Naive B cell (primary cell): ENCODE measurements at places on chromosomes 12 and 14. TPM values are rescaled to one million over a fixed set of nuclear protein-coding genes. Genes with fewer than 3 reads are reported as not detected.

DNA sequence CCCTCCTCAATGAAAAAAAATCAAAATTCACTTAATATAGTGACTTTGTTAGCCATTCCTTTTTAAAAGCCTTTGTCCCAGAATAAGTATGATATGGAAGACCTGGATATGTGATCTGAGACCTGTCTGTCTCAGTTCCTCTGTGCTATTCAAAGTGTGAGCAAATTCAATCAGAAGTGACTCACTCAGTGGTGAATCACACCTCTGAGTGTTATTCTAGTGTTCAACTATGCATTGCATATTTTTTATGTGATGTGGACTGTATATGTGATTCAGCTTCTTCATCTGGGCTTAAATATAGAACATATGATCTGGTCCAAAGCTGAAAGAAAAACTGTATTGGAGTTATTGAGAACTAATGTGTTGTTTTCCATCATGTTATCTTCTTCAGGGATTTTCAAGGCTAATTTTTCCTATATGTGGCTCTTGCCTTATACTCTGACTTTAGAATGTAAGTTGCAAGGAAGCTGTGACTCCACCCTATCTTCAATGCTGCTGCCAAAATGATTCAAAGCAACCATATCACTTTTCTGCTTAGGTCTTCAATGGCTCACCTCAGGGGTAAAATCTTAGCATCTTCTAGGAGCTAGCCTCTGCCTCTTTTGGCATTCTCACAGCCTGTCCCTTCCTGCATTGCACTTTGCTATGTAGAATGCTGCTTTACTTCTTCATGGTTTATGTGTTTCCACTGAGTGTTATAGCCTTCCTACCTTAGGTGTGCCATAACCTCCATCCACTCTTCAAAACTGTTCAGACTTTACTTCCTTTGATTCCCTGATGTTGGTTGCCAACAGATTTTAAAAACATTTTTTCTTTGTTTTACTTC is 169.8 kb downstream of the OTOGL start:
- DNase-seq = no peak
- no peaks in the 10 kb centered on the region for H3K4me1 ChIP-seq
- no peak overlapping the region for H3K4me3 ChIP-seq
- H3K36me3 ChIP-seq = no peaks in the 10 kb centered on the region
- peaks cover 7% of the 10 kb centered on the region for H3K27me3 ChIP-seq

GRCh38 chr12:53798575-53798974 is 46.8 kb upstream of the CISTR start:
- peaks cover 74% of the 10 kb centered on the region for H3K27me3 ChIP-seq
- DNase-seq = no peak
- H3K4me3 ChIP-seq = no peak overlapping the region
- no peaks in the 10 kb centered on the region for H3K4me1 ChIP-seq
- H3K36me3 ChIP-seq = no peaks in the 10 kb centered on the region

DNA sequence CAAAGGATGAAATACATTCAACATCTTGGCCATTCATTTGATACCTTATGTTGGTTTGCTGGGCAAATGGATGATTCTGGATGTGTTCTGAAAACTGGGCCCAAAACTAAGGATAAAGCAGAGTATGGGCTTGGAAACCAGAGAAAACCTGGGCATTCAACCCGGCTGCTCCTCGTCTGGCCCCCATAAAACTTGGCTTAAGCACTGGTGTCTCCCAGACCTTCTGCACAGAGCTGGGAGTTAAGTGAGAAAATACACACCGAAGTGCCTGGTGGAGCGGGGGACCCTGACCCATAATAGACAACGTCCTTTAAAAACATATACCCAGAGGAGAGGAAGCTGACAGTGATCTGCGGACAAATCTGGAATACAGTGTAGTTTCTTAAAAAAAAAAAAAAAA is 112.5 kb downstream of the FOXN3 start:
- H3K4me1 ChIP-seq = peaks cover 87% of the 10 kb centered on the region
- DNase-seq = no peak
- H3K27me3 ChIP-seq = no peaks in the 10 kb centered on the region

DNA sequence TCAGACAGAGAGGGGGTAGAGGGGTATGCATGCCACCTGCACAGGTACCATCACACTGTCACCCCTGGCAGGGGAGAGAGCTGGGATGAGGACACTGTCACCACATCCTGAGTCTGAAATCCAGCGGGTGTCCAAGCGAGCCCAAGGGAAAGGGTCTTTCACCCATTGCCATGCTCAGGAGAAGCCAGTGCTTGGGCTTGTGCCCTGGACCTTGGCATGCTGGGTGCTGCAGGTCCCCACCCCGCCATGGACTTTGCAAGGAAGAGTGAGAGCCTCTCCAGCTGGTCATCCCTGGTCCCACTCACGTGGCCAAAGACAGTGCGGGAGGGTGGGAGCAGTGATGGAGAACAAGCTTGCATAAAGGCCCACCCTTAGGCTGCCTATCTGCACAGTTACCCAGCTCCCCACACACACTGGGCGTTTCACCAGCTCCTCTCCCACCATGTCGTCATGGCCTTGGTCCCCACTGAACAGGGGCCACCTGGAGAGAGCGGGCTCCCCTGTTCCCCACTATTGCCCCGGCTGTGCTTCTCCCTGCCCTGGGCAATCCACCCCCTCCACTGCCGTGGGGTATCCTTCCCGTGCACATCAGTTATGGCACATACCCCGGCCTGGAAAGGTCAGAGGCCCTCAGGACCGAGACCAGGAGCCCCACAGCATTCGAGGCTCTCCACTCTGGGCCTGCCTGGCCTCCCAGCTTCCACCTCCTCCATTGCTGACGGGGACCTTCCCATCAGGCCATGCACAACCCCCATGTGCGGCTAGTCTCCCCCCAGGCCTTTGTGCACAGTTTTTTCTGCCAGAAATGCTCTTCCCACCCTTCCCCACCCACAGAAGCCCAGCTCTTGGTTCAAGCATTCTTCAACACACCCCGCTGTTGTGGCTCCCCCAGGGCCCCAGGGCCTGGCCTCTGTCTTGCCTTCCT is 58.6 kb upstream of the BCL11B start:
- no peak for DNase-seq
- peaks cover 26% of the 10 kb centered on the region for H3K27me3 ChIP-seq
- H3K4me3 ChIP-seq = no peak overlapping the region
- H3K27ac ChIP-seq = no peak overlapping the region

- peak; percentile 67 for DNase-seq
- H3K27me3 ChIP-seq = no peaks in the 10 kb centered on the region
- peaks cover 24% of the 10 kb centered on the region for H3K4me1 ChIP-seq
- H3K27ac ChIP-seq = peak within 1 kb of the TSS; percentile 95
- no peaks in the 10 kb centered on the region for H3K36me3 ChIP-seq
- no peak within 1 kb of the TSS for H3K4me3 ChIP-seq
Measured at GRCh38 chr14:23551266-23552028, at the start of gene ZFHX2. Gene ZFHX2 (minus strand): TSS chr14:23551765. CDS start chr14:23535325, 16,440 bp downstream.

DNA sequence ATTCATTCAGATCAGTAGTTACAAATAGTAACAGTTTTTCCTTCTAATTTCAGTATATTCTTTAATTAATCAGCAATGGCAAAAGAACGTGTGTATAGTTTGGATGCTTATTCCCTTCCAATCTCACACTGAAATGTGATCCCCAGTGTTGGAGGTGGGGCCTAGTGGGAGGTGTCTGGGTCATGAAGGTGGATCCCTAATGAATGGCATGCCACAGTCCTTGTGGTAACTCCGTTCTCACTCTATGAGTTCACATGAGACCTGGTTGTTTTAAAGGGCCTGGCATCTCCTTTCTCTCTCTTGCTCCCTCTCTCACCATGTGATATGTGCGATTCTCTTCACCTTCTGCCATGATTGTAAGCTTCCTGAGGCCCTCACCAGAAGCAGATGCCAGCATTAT is 18.9 kb upstream of the SYNDIG1L start:
- DNase-seq = no peak
- H3K4me3 ChIP-seq = no peak overlapping the region
- no peak overlapping the region for H3K27ac ChIP-seq
- peaks cover 3% of the 10 kb centered on the region for H3K36me3 ChIP-seq
- H3K4me1 ChIP-seq = no peaks in the 10 kb centered on the region

The CELA1 gene
- not detected for polyA plus RNA-seq

- H3K4me3 ChIP-seq = no peak overlapping the region
- H3K36me3 ChIP-seq = no peaks in the 10 kb centered on the region
- DNase-seq = no peak
- peaks cover 7% of the 10 kb centered on the region for H3K27me3 ChIP-seq
- H3K27ac ChIP-seq = no peak overlapping the region
Measured at GRCh38 chr12:131057211-131057721, 103.6 kb downstream of the ADGRD1 start.

The ESPL1 gene
- polyA plus RNA-seq = 0.23 TPM

DNA sequence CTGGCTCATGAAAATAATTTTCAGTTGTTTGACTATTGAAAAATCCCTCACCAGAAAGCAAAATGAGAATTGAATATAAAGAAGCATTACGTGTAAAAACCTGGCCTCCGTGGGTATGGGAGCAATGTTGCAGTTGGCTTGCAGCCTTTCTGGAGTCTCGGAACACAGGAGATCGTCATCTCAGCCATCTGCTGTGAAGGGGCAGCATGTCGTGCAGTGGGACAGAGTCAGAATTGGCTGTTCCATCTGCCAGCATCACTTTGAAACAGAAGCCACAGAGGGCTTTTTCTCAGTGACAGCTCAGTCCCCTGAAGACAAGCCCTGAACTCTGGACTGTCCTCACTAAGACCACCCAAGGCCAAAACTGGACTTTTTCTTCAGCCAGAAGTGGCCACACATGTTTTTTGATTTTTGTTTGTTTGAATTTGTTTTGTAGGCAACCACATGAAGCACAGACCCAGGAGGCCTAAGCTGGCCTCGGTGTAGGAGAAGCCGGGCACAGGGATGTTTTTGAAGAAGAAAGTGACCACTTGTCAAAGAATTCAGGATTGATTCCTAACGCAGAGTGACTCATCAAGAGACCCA is 170.8 kb upstream of the DYRK2 start:
- H3K4me1 ChIP-seq = peaks cover 8% of the 10 kb centered on the region
- no peaks in the 10 kb centered on the region for H3K27me3 ChIP-seq
- no peak for DNase-seq
- no peaks in the 10 kb centered on the region for H3K36me3 ChIP-seq

- no peak overlapping the region for H3K27ac ChIP-seq
- no peaks in the 10 kb centered on the region for H3K36me3 ChIP-seq
- no peak for DNase-seq
Measured at GRCh38 chr14:22846811-22847307, 10.5 kb downstream of the MMP14 start.

The RD3L gene
- polyA plus RNA-seq = not detected

The RERG gene
- polyA plus RNA-seq = not detected

The NKX2-1 gene
- not detected for polyA plus RNA-seq

DNA sequence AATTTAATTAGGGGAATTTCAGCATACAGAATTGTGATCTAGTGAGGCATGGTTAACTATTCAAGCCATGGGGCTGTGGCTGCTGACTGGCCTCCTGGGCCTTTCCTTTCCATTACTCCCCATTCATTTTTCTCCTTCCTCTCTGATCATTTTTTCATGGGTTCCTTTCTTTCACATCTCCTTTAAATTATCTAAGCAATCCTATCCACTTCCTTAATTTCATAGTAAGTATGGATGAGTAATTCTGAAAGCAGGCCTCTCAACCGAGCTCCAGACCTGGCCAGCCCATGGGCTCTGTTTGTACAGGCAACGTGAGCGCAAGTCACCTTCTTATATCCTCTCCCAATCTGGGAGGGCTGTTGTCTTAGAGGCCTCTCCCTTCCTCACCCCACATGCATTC is 13.4 kb downstream of the CKAP4 start:
- no peaks in the 10 kb centered on the region for H3K36me3 ChIP-seq
- no peak overlapping the region for H3K4me3 ChIP-seq
- no peaks in the 10 kb centered on the region for H3K4me1 ChIP-seq

GRCh38 chr12:98656289-98657101 is 11.4 kb downstream of the APAF1 start:
- no peak for DNase-seq
- no peak overlapping the region for H3K4me3 ChIP-seq
- no peak overlapping the region for H3K27ac ChIP-seq

The C14orf180 gene
- polyA plus RNA-seq = not detected

The OR6C65 gene
- polyA plus RNA-seq = not detected

GRCh38 chr14:31934767-31935266 is 142.3 kb upstream of the ARHGAP5 start:
- H3K4me3 ChIP-seq = no peak overlapping the region
- no peaks in the 10 kb centered on the region for H3K27me3 ChIP-seq
- H3K4me1 ChIP-seq = peaks cover 5% of the 10 kb centered on the region
- no peaks in the 10 kb centered on the region for H3K36me3 ChIP-seq
- H3K27ac ChIP-seq = no peak overlapping the region

GRCh38 chr14:22524115-22524783 is 64.8 kb downstream of the DAD1 start:
- H3K27me3 ChIP-seq = no peaks in the 10 kb centered on the region
- DNase-seq = no peak
- peaks cover 43% of the 10 kb centered on the region for H3K4me1 ChIP-seq
- peak overlapping the region; percentile 66 for H3K27ac ChIP-seq
- H3K36me3 ChIP-seq = no peaks in the 10 kb centered on the region
- H3K4me3 ChIP-seq = no peak overlapping the region

DNA sequence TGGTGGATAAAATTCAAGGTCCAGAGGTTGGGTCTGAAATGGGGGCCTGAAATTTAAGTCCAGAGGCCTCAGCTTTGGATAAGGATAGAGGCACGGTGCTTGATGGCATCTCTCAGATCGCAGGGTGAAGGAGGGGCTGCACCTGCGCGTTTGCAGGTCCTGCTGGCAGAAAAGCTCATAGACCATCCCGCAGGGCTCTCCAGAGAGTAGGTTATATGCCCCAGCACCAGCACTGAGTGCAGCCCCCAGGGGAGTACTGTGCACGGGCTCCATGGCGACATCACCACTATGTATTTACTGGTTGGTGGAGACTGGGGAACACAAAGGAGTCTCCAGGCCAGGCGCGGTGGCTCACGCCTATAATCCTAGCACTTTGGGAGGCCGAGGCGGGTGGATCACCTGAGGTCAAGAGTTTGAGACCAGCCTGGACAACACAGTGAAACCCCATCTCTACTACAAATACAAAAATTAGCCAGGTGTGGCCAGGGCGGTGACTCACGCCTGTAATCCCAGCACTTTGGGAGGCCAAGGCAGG is 4.3 kb upstream of the CD63 start:
- no peaks in the 10 kb centered on the region for H3K36me3 ChIP-seq
- H3K4me1 ChIP-seq = peaks cover 38% of the 10 kb centered on the region
- H3K27me3 ChIP-seq = no peaks in the 10 kb centered on the region
- no peak overlapping the region for H3K4me3 ChIP-seq
- H3K27ac ChIP-seq = no peak overlapping the region

GRCh38 chr14:91349481-91350074 is 68.0 kb downstream of the CCDC88C start:
- peak overlapping the region; percentile 2 for H3K4me3 ChIP-seq
- no peak for DNase-seq
- H3K27me3 ChIP-seq = no peaks in the 10 kb centered on the region
- no peaks in the 10 kb centered on the region for H3K36me3 ChIP-seq
- no peak overlapping the region for H3K27ac ChIP-seq
